GM03348 (cell line): ENCODE measurements at places on chromosomes 1 and 21.

DNA sequence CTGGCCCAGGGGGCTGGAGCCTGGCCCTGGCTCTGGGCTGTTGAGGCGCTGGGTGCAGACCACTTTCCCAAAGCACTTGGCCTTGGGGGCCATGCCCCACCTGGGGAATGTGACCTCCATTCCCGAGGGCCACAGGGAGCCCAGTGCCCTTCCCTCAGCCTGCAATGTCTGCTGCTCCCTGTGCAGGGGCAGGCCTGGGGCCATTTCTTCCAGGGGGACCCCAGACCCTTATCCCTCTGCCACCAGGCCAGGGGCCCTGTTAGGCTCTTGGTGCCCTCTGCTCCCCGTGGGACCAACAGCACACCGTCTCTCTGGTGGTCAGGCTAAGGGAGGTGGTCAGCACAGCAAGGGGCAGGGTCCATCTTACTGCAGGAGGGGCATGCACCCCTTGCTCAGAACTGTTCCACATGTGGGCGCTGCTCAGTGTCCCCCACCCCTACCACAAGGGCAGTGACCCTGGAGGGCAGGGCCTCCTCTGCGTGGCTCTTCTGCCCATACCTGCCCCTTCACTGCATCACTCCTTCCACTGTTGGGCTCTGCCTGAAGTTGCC, 1.1 kb upstream of the TMEM52 start:
- no peak for DNase-seq

- peak; percentile 51 for DNase-seq
These were observed 12.1 kb downstream of the ERG start for GRCh38 chr21:38486221-38486620.

DNA sequence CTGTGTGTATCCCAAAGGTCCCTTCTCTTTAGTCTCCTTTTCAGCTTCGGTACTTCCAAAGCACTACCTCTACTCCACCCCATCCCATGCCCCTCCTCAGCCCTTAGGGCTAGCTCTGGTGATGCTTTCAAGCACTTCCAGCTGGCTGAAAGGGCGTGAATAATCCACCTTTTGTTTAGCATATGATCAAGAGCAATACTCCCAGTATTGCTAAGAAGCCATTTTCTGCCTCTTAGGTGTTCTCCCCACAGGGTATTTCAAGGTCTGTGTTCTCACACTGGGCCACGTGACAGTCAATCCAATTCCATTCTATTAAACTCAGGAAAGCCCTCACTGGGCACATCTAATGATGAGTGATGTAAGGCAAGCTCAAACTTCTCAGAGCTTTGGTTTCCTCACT, 298.5 kb upstream of the PROX1 start:
- no peak for DNase-seq

- DNase-seq: no peak
These were observed 20.5 kb downstream of the RCSD1 start for GRCh38 chr1:167650269-167651160.

GRCh38 chr1:91765293-91765692, 120.7 kb downstream of the TGFBR3 start:
- no peak for DNase-seq

GRCh38 chr1:205435578-205436573, 14.0 kb upstream of the LEMD1 start:
- DNase-seq: no peak

DNA sequence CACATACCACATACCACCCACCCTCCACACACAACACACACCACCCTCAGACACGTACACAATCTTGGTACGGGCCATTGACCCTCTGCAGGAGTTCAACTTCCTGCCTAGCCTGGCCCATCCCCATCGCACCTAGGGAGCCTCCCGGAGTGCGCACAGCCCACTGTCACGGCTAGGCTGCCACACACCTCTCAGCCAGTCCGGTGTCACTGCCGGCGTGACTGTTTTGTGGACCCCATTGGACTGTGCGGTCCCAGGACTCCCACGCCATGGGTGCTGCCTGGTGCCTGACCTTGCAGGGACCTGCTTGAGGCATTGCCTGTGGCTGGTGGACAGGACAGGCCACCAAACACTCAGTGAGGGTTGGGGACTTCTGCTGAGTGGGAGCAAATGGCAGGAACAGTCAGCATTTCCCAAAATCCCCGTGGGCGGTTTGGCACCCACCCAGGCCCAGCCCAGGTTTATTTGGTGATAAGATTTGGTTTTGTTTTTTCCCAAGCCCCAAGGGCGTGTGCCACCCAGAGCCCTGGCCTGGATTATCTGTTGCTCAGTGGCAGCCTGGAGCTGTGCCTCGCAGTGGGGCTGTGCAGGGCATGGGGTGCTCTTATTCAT, 27.7 kb downstream of the RAB7B start:
- no peak for DNase-seq

GRCh38 chr1:180765151-180765550, 133.3 kb downstream of the XPR1 start:
- no peak for DNase-seq

- peak; percentile 45 for DNase-seq
These were observed 379 bp downstream of the RER1 start for GRCh38 chr1:2391931-2392509.
